Esophagus squamous epithelium (tissue), 5 donors: ENCODE measurements at places on chromosomes 6 and 20.

DNA sequence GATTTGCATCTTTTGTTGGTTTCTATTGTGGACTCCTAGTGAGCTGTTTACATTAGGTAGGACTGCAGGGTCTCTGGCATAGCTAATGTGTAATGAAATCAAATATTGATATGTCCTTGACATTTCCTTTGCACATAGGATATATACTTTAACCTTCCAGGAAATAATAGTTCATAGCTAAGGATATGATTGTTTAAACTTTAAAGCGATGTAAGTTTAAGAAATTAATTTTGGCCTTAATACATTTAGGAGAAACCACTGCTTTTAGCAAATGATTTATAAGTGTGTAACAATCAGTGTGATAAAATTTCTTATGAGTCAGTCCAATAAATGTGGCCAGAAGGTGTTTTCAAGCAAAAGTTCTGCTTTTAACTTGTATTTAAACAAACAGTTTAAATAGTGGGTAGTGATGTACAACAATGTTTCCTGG, 171.8 kb downstream of the HS3ST5 start:
- no peak for DNase-seq

DNA sequence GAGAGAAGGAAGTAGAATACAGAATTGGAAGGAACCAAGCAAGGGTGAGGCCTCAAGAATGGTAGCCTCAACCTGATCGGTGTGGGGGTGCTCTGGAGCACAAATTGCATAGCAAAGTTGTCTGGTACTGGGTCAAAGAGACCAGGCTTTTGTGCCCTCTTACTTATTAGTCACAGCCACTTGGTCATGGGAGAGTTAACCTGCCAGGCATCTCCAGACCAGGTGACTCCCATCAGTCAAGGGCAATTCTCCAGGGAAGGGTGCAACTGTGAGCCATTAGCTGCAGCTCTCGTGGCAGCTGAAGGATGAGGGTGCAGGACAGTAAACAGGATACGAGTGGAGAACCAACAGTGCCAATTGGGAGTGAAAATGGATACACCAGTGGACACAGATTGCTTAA, 47.7 kb upstream of the PLCB4 start:
- no peak for DNase-seq

- no peak for DNase-seq
Measured at GRCh38 chr20:3102575-3103368, 18.2 kb upstream of the AVP start.

GRCh38 chr6:136696238-136696637, 96.0 kb downstream of the MAP3K5 start:
- DNase-seq, result no peak

DNA sequence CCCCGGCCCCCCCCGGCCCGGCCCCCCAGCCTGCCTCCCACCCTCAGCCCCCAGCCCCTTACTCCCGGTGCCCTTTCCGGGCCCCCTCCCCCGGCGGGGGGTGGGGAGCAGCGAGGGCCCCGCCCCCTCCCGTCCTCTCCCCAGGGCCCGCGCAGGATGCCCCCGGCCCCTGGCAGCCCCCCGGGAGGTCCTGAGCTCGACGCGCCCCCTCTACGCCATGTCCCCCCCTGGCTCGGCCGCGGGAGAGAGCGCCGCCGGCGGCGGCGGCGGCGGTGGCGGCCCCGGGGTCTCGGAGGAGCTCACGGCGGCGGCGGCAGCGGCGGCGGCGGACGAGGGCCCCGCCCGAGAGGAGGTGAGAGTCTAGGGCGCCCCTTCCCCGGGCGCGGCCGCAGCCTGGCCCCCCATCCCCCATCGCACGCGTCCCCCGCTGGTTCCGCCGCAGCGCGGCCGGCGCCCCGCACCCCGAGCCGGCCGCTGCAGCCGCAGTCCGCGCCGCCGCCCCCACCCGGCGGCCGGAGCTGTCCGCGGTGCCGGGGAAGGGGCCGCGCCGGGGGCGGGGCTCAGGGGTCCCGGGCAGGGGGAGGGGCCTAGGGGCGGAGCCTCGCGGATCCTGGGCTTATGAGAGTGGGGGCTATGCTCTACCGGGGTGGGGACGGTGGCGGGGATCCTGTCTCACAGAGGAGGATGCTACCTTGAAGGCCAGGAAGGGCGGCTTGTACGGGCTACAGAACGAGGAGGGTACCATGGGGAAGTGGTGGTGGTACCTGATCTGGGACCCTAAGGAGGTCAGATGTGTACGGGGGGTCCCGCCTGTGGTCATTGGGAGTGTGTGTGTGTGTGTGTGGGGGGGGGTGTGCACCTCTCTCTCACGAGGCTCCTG, 516 bp downstream of the TMEM151B start:
- no peak for DNase-seq

GRCh38 chr6:84728602-84729001, 35.8 kb downstream of the TBX18 start:
- DNase-seq, result no peak

GRCh38 chr6:22826961-22827360, 257.6 kb downstream of the HDGFL1 start:
- DNase-seq, result no peak

DNA sequence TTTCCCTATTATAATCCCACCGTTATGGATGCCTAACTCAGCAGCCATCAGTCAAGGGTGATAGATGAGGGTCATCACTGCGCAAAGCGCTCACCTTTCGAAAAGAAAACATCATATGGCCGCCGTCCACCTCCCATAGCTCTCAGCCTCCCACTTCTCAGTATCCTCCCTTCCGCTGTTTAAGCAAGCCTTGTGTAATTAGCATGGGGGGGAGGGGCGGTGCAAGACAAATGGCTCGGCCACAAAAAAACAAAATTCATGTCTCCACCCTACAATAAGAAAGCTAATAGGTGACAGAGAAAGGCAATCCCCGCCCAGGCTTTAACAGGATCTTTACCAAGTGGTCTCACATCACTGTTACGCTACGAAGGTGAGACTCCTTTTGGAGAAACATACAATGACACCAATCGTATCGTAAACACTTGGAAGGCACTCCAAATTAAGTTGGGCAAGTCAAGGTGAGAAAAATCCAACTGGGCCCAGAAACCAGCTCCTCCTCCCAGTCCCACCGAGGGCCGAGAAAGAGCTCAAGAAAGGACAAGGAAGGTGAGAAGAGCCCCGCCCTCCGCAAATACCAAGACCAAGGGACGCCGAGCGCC, 645 bp downstream of the DDX39B start:
- no peak for DNase-seq

DNA sequence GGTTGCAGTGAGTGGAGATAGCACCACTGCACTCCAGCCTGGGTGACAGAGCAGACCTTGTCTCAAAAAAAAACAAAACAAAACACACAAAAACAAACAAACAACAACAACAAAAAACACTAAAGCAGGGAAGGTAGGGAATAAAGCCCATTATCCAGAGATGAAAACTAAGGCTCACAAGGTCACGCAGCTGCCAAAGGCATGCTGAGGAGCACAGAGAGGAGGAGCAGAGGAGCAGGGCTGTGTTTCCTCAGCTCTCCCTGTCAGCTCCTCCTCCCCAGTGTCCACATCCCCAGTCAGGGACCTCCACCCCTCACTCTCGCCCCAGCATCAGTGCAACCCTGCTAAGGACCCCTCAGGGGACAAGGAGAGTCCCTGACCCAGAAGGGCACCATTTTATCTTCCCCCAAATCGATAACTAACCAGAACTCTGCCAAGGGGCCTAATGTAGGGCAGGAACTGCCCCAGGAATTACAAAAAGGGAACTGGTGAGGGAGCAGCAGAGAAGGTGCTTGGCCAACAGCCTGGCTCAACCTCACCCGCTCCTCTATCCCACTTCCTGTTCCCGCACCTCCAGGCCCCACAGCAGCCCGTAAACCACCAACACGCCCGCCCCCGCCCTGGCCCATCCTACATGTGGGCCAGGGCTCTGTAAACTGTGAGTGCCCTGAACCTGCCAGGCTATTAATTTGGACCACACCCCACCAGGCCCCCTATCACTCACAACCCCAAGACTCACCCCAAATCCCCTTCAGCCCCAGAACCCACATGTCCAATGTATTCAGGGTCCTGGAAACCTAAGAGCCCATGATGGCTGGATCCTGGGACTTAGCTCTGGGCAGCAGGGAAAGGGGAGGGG, 9.0 kb downstream of the TEAD3 start:
- no peak for DNase-seq

DNA sequence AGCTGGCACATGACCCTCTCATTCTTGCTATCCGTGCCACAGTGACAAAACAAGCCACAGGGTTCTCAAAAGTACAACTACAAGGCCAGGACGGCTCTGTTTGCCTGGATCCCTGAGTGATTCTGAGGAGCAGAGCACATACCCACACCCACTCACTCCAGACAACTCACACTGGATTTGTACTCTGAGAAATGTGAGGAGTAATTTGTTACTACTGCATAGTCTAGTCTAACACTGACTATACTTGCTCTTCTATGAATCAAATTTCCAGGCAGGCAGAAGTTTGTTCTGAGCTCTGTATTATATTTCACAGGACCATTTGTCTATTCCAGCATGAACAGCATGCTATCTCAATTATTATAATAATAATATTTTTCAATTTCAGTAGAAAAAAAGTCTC, 26.7 kb upstream of the SPTLC3 start:
- no peak for DNase-seq

DNA sequence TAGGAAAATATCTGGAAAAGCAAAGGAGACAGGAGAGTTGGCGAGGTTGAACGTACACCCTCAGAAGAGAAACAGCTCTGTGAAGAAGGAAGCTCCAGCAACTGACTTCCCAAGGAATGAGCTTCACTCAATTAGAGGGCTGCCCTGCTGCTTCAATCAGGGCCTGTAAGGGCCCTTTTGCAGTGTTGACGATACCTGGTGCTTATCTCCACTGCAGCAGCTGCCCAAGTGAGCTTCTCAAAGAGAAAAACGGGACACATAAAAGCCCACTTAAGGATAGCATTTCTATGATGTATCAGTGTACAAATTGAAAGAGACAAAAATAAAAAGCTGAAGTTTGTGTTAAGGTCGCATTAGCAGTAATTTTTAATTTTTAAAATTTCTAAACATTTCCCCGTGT, 16.4 kb downstream of the SEC63 start:
- no peak for DNase-seq

- DNase-seq, result no peak
Measured at GRCh38 chr20:34891166-34892062, 15.0 kb downstream of the ACSS2 start.

GRCh38 chr6:161079566-161080262, 88.1 kb downstream of the MAP3K4 start:
- DNase-seq, result no peak

- no peak for DNase-seq
Measured at GRCh38 chr6:64034910-64035655, 399.5 kb downstream of the PHF3 start.

DNA sequence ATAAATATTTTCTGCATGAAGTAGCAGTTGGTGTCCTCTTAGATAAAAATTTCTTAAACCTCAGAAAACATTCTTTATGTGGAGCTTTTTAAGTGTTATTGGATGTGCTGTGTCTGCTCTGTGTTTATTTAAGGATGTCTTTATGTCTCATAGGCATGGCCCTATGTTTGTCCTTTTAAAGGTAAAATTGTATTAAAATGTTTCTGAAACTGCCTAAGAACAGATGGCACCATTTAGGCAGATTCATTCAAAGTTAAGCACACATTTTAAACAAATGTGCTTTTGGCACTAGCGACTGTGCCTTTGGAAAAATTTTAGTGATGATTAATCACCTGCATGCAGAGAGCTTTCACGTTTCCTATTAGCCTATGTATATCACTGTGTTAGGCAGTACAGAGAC, 125.2 kb downstream of the KIF6 start:
- no peak for DNase-seq

GRCh38 chr20:1868856-1869255, 26.4 kb upstream of the SIRPA start:
- DNase-seq, result no peak

GRCh38 chr20:19765266-19765665, 7.2 kb downstream of the RIN2 start:
- no peak for DNase-seq

DNA sequence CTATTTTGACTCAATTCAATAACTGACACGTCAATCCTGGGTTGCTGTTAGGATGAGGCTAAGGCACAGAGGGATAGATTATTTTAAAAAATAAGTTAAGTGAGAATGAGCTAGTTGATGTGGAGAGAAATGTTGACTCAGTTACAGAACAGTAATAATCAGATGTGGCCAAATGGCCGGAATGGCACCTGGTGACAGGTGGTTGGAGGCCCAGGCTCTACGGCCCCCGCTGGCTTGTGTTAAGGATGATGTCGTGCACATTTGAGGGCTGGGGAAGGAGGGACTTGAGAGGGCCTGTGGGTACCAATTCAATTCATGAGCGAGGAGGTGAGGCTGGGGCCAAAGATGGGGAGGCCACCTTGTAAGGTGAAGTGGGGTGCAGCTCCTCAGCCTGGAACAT, 31.7 kb downstream of the APCDD1L start:
- DNase-seq, result no peak

DNA sequence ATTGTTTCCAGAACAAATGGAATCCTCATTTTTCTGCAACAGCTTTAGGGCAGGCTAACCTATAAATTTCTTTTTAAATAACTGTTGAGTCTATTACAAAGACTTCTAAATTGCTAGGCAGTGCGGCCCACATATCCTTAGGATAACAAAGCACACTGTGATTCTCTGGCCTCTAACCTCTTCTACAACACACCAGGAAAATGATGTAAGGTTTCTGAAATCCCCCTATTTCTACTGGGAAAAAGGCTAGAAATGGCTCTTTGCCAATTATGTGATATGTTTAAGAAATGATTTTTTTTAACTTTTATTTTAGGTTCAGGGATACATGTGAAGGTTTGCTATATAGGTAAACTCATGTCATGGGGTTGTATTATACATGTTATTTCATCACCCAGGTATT, 17.3 kb upstream of the NT5E start:
- DNase-seq, result no peak

DNA sequence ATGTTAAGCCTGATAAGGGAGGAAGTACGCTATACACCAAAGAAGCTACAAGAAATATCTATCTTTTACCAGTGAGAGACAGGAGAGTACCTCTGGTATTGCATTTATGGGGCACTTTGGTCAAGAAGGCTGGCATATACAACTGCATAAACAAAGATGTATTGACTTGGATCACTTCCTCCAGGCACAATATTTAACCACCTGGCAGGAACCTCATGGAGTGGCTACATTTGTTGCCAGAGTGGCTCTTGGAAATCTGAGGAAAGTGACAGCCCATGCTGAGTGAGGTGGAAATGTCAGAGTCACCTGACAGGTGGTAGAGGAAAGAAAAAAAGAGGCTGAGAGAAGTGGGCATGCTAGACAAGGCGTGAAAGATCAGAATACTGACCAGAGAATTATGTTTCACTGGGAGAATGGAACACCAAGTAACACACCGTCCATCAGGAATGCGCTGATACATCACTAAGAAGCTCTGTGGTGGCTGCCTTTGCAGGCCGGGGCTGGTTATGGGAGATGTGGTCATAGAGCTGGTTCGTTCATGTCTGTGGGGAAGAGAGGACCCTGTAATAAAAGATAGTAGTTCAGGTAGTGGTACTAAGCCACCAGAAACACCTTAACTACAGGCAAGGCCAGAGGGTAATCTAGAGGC, 61.4 kb upstream of the UFL1 start:
- DNase-seq, result no peak

DNA sequence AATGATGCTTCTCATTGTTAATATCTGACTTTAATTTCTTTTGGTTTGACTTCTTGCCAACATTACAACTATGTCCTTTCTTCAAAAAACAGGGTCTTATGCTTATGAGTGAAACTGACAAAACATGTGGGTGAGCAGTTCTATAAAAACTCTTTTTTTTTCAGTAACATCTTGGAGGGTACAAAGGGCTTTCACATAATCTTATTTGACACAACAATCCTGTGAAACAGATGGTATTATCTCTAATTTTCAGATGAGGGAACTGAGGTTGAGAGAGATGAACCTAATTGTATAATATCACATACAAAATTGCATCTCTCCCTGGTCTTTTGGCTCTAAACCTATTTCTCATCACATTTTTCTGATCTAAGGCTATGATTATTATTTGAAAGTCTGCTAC, 38.3 kb downstream of the MAPK14 start:
- DNase-seq, result no peak
